GM04503 (cell line): ENCODE measurements at places on chromosomes 4 and X.

- DNase-seq, result no peak
Observed at GRCh38 chr4:143302536-143302935, 34.1 kb upstream of the GAB1 start.

DNA sequence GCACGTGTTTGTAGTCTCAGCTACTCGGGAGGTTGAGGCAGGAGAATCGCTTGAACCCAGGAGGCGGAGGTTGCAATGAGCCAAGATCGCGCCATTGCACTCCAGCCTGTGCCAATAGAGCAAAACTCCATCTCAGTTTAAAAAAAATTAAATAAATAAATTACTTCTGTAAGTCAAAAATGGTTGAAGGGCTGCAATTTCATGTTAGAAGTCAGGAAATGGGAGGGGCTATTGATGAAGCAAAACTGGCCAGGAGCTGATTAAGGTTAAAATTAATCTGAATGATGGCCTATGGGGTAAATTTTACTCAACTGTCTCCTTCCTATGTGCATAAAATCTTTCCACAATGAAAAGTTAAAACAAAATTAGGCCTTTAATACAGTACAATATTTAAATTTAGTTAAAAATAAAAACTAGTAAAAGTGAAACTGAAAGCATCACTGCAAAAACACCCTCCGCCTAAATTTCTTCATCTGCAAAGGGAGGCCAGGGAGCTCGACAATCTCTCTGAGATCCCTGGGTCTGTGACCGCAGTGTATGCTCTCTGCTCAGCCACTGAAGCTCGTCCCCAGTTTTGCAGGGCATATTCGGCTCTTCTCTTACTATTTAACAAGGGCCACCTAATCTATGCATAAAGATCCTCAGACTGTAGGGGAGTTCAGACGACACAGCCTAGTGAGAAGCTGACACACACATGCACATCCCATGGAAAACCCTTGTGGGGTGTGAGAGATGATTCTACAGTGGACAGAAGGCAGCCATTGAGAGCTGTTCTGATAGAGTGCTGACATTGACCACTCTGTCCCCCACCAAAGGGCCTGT lies 57.2 kb downstream of the IRF2 start:
- no peak for DNase-seq

DNA sequence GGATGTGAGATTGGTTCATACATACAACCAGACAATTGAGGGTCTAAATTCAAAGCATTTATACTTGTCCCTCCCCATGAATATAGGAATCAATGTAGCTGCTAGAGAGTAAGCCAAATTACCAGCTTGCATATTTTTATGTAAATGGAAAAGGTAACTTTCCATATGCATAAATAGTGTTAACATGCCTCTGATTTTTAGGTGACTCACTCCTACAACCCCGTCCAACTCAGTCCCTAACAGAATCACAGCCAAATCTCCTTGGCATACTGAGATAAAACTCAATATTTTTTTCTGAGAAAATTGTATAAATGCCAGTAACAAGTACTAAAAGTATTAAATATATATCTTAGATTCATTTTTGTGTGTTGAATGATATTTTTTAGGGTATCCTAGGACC lies 67.2 kb downstream of the INPP4B start:
- no peak for DNase-seq

DNA sequence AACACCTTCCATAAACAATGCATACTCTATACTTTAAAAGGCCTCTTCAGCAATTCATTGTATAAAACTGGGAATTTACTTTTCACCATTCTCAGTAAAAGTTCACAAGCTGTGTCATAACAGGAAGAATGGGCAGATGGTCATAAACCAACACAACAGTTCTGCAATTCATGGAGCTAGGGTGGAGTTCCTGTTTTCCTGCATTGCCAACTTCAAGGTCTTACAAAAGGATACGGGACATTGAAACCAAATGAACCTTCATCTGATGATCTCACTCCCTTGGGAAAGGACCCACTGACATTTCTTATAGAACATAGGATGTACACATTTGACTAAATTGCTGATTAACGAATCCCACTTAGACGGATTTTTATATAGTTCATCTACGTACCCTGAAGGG lies 4.1 kb downstream of the KDR start:
- no peak for DNase-seq

- no peak for DNase-seq
Observed at GRCh38 chr4:57095245-57095644, 14.9 kb downstream of the IGFBP7 start.

DNA sequence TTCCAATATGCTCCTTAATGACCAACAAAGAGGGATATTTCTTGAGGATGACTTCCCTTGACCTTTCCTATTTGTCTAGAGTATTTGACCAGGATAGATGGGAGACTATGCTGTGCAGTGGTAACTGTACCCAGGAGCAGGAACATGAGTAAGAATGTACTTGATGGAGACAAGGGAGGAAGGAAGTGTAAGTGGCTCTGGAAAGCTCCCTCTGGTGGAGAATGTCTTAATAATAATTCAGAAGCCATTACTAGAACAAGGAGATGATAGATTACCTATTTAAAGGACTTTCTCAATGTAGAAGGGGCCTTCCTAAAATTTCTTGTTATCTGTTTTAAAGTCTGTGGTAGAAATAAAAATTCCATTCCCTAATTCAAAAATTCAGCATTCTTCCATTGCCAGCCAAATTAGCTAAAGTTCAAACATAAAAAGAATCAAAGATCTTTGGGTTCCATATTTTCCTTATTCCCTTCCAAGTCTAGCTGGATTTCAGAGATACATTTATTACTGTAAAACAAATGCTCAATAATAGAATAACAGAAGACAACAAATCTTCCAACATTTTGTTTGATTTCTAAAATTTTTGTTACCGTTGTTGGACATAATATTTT lies 83.8 kb downstream of the GRID2 start:
- no peak for DNase-seq

DNA sequence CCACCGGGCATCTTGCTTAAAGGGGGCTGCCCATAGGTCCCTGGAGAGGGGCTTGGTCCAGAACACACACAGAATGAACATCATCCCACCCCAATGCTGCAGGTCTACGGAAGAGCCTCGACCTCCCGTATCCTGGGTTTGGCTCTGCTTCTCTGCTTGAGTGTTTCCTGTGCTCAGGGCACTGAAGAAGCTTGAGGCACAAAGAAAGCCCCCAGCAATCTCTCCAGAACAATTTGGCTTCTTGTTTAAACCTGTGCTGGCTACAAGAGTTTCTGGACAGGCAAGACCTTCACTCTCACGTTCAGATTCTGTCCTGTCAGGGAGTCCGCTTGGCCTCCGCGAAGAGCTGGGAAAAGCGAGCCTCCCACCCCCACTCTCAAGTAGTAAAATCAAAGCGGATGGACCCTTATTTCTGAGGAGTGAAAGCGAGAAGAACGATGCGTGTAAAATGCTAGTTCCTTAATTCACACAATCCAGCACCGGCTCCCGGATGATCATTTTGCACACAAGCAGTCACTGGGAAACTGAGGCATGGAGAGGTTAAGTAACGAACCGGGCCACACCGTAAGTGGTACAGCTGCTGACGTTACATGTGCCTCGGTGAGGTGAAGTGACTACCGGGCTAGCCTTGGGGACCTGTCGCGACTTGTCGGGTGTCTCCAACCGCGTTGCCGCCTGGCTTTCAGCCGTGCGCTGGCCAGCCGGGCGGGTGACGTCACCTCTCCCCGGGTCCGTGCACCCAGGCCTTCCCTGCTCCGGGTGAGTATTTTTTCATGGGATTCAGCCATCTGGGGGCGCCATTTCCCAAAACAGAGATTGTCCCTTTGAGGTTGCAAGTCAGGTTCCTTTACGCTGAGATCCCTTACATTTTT lies 3.1 kb upstream of the SFRP2 start:
- DNase-seq, result no peak
